NCI-H2029 treated with DMSO at 0.1 percent for 48 hours (cell line): ENCODE measurements at places on chromosomes 1 and 21.

GRCh38 chr1:224914292-224914900, 15.1 kb upstream of the DNAH14 start:
- DNase-seq = no peak

DNA sequence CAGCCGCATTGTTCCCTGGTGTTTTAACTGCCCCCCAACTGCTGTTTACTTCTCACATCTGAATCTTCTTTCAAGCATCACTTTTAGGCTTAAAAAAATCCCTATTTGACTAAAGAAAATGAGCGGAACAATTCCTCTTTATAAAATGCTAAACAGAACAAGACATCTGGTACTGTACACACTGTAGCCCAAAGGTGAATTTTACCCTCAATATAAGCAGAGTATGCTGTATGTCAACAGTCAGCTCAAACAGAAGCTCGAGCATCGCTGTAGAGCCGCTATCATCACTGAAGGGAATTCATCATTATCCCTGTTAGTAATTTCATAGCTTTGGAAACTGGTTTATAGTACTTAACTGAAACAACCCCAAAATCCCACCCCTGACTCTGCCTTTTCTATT, 85.3 kb downstream of the LRRC8D start:
- no peak for DNase-seq

- no peak for DNase-seq
These were observed 89.3 kb downstream of the EBNA1BP2 start for GRCh38 chr1:43082740-43083139.

GRCh38 chr1:247113733-247114271, 9.6 kb upstream of the ZNF669 start:
- DNase-seq = no peak

DNA sequence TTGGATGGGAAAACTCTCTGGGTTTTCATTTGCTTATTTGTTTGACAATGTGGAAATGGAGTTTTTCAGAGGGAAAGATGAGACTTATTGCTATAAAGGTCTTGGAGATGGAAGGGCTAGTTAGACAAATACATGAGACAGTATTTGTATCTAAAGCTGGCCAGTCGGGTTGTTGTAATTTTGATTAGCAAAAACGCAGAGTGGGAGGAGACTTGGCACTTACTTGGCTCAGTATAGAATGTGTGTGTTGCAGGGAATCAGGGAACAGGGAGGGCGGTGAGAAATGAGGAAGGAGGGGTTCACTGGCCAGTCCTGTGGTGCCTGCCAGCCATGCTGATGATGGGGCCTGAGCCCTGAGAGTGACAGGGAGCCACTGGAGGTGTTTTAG, 6.0 kb upstream of the FOXE3 start:
- DNase-seq = no peak

GRCh38 chr1:156384658-156385057, 15.6 kb downstream of the RHBG start:
- DNase-seq = no peak
